ENCODE measurements at places on chromosomes 1 and 21.
A peak's percentile ranks its signal among the peaks of the same experiment; 100 is the strongest.

DNA sequence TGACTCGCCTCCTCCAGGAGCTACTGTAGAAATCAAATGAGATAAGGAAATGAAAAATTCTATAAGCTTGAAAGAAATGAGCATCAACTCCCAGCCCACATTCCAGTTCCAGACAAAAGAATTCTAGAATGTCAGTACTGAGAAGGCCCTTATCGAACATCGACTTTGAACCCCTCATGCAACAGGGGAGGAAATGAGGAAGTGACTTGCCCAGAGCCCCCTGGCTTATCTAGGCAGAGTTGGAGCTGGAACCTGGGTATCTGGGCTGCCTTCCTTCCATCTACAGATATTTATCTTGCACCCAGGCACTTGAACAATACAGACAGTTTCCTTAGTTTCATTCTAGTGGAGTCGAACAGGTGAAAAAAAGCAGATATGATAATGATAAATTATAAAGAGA is 22.3 kb downstream of the MECR start:
- no peak for DNase-seq

DNA sequence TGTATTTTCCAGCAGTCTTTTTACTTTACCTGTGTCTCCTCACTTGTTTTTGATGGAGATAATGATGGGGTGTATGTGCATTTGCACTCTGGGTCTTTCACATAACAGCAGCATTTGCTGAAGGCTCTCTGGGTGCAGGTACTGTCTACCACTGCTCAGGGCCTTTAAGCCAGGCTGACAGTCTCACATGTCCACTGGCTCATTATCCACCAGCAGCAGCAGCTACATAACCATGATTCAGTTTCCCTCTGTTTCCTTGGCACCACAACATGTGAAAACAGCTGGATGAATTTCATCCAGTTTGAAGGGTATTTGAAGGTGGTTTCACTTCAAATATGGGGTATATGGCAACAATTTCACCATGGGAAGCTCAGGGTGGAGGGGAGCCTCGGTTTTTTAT is 41.2 kb upstream of the ROR1 start:
- no peak for DNase-seq

DNA sequence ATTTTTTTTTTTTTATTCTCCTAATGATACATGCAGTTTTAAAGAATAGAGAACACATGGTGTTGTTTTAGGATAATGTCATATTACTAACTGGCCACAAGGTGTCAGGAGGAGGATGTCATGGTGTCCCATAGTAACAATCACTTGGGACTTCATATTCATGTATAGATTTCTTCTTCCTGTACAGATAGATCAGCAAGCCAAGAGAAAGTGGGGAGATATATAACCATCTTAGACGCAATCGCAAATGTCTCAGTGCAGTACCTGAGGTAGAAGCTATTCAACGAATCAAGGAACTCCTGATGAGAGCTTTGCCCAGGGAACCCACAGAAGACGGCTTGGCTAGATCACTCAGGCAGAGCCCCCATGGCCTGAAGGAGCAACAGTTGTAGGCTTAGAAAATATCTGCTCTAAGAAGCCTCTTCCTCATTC is 12.3 kb downstream of the OR2T11 start:
- peak; percentile 57 for DNase-seq

GRCh38 chr1:23577056-23578004 is 18.0 kb upstream of the ID3 start:
- peak; percentile 74 for DNase-seq

- no peak for DNase-seq
Observed at GRCh38 chr1:39500862-39501389, 9.5 kb downstream of the BMP8A start.

GRCh38 chr1:151653397-151653796 is 41.5 kb downstream of the SNX27 start:
- DNase-seq: no peak

- no peak for DNase-seq
Observed at GRCh38 chr1:43779266-43779665, 71.9 kb downstream of the ST3GAL3 start.

DNA sequence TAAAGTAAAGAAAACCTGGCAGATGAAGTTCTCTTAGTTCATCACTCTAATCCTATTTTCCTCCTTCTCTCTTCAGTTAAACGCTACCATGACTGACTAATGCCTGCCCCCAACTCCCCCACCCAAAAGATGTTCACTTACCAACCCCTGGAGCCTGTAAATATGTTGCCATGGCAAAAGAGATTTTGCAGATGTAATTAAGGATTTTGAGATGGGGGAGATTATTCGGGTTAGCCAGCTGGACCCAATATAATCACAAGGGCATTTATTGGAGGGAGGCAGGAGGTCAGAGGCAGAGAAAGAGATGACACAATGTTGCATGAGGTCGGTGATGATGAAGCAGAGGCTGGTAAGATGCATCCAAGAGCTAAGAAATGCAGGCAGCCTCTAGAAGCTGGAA is 69.3 kb upstream of the PPP2R5A start:
- no peak for DNase-seq

GRCh38 chr1:116726872-116727820 is 27.1 kb upstream of the CD2 start:
- no peak for DNase-seq

DNA sequence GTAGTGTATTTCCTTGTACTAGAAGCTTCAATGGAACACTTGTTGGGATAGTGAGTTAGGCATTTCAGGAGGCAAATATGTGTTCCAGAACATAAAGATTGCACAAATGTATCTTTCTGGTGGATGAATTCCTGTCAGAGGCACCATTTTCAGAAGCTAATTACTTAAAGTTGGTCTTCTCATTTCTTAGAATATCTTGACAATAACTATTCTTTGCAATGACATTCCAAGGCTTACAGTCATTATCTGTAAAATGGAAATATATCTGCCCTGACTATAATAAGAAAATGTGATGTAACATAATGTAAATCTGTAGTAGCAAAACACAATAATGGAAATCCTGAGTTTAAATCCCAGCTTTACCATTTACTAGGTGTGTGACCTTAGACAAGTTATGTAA is 2.7 kb downstream of the VCAM1 start:
- no peak for DNase-seq

DNA sequence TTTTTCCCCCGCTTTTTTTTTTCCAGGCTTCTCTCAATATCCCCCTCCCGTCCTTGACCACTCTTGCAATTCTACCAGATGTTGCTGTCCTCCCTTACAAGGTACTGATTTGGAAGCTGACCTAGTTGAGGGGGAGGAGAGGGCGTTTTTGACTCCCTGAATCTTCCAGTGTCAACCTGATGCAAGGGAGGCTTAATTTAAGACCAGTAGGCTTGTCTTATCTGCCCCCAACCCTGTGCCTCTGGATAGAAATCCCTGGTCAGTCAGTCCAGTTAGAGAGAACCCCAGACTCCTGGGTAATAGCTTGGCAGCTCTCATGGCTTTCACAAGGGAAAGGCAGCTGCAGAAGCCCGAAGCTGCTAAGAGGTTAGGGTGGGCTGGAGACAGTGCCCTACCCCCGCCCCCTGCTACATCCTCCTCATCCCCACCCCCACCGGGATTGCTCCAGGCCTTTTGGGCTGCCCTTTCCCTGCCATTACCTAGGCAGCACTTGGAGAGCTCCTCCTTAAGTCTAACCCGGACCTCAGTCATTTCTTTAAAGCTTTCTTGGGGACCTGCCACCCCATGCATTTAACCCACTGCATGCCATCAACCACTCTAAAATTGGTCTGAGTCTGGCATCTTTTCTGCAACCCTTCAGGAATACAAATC is 3.6 kb downstream of the ACKR1 start:
- no peak for DNase-seq
